ENCODE measurements at places on chromosomes 3 and 15.
A peak's percentile ranks its signal among the peaks of the same experiment; 100 is the strongest.

GRCh38 chr3:80445053-80445452, 677.3 kb upstream of the ROBO1 start:
- no peak for DNase-seq

GRCh38 chr3:188191460-188191859, 37.5 kb downstream of the LPP start:
- no peak for DNase-seq

- no peak for DNase-seq
These were observed 333.5 kb upstream of the AZI2 start for GRCh38 chr3:28682121-28682520.

- DNase-seq = no peak
These were observed 26.9 kb downstream of the BFSP2 start for GRCh38 chr3:133426721-133427120.

DNA sequence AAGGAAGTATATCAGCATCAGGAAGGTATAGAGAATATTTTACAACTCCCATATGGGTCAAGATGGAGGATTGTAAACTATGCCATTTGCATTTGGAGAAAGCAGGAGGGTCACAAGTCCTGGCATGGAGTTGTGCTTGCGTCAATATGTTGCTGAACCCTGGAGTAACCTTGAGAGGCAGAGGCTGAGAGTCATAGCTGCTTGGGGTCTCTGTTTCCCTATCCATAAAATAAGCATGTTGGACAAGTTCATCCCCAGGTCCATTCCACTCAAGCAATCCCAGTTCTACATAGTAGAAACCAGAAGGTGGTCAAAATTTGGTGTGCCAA, 273.6 kb downstream of the MECOM start:
- no peak for DNase-seq

GRCh38 chr3:42535981-42536784, 33.7 kb downstream of the VIPR1 start:
- DNase-seq = peak; percentile 40

- DNase-seq = no peak
These were observed 144.0 kb upstream of the TLE3 start for GRCh38 chr15:70241561-70242320.

DNA sequence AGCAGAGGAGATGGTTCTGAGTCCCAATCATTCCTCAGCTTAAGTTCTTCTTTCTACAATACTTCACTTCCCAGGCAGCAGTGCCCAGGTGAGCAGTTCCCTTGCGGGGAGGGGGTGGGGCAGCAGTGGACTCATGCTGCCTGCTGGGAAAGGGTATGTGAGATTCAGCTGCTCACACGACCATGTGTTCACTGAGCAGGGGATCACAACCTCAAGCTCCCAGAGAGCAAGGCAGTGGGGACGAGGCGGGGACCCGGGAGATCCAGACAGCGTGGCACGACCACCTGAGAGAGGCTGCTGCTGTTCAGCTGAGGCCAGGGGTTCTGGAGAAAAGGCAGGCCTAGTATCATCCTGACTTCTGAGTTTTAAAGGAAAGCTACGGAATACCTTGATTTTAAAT, 166.6 kb downstream of the XXYLT1 start:
- DNase-seq = no peak

GRCh38 chr3:57755368-57755675, 787 bp upstream of the SLMAP start:
- DNase-seq = no peak

DNA sequence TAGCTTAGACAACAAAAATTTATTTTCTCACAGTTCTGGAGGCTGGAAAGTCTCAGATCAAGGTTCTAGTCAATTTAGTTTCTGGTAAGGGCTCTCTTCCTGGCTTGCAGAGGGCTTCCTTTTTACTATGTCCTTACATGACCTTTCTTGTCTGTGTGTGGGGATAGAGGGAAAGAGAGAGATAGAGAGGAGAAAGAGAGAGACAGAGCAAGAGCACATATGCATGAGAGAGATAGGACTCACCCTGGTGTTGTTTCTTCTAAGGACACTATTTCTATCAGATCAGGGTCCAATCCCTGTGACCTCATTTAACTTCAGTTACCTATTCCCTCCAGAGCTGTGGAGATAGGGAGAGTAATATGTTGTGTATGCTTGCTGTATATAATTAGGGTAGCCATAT, 44.9 kb upstream of the TEX9 start:
- DNase-seq = no peak

DNA sequence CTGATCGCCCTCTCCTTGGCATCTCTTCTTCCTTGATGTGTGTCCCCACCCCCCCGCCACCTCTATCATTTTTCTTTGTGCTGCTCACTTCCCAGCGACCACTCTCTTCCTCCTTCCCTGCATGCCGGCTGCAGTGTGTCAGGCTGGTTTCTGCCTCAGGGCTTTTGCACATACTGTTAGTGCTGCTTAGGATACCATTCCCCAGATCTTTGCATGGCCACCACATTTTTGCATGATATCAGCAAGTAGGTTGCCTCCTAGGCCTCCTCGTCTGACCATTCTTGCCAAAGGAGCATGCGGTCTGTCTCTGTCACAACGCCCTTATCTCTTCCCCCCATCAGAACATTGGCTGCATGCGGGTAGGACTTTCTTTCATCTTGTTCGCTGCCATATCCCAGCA, 12.5 kb downstream of the FBLN2 start:
- no peak for DNase-seq

GRCh38 chr15:64246364-64247189, 83.8 kb upstream of the PPIB start:
- peak; percentile 64 for DNase-seq

GRCh38 chr15:39517122-39517855, 63.6 kb upstream of the THBS1 start:
- DNase-seq = no peak

GRCh38 chr15:44788748-44789147, 52.4 kb downstream of the TRIM69 start:
- DNase-seq = peak; percentile 60

- no peak for DNase-seq
These were observed 29.1 kb downstream of the IRAK2 start for GRCh38 chr3:10193692-10194327.

GRCh38 chr3:14516738-14517345, 23.3 kb downstream of the GRIP2 start:
- DNase-seq = no peak

DNA sequence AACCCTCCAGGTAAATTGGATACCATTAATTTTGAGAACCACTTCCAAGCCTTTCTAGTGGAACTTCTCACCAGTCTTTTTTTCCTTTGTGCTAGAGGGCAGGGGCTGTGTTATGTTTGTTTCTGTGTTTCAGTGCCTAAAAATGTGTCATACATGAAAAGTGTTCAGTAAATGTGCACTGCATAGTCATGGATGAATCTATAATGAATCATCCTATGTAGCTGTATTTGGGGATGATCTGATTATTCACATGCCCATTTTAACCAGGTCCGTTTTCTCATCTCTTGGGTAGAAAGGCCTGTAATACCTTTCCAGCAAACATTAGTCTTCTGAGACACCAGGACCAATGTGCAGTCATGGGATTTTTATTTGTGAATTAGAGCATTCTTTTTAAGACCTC, 583.0 kb upstream of the GOLIM4 start:
- no peak for DNase-seq

DNA sequence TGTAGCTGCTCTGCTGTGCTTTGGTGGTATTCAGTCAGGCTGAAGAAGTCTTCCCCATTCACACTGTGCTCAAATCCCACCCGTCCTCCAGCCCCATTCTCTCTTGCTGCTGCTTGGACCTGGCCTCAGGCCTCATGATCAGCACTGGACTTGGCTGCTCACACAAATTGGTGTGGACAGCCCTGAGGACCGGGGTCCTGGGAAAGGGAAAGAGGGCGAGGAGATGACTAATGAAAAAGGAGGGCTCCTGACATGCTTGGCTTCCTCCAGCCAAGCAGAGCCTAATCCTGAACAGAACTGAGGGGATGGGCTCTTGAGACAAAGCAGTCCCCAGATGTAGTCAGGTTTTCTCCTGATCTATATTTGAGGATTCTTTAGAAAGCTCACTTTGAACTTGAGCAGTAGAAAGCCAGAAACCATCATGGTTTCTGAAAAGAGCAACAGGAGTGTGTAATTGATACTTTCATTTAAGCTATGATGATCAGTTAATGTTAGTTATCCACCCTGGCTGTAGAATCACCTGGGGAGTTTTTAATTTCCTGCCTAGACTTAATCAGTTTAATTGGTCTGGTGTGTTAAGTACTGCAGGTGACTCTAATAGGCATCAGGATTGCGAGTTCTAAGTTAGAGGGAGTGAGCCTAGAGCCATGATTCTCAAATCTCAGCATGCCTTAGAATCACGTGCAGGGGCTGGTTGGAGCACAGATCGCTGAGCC, 79.4 kb upstream of the THBS1 start:
- DNase-seq = no peak

GRCh38 chr3:32406486-32407408, 15.1 kb downstream of the CMTM7 start:
- DNase-seq = no peak

DNA sequence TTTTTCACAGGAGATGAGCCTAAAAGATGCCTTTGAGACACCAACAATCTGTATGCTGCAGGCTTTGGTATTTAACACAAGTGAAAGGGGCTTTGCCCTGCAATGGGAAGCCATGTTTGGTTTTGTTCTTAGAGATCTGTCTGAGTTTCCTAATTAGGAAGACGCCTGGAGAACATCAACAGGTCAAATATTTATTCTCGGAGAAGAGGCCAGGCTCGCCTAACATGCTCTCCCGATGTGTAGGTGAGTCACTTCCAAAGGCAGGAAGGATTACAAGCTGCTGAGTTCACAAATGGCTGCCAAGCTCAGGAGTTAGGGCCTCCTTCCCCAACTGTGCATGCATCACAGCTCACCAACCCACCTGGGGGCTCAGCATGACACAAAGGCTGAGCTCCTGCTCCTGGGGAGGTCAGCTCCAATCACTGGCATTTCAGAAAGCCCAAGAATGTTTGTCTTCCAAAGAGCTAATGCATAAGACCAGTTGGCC, 119.5 kb upstream of the PRICKLE2 start:
- DNase-seq = no peak

DNA sequence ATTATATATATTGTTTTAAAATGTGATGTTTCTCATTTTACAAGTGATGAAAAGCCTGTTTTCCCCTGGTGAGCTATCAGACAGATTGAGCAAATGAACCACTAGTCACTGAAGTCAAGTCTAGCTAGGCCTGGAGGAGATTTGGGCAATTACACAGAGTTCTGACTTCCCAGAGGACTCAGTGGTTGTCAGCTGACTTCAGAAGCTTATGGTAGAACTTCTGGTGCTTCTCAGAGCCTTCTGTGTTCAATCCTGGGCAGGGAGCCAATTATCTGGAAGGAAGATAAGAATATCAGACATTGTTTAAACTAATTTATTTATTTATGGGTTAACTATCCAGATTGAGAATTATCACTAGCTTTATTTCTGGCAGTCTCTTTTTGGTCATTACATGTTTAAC, 37.7 kb upstream of the NAALADL2 start:
- DNase-seq = no peak

DNA sequence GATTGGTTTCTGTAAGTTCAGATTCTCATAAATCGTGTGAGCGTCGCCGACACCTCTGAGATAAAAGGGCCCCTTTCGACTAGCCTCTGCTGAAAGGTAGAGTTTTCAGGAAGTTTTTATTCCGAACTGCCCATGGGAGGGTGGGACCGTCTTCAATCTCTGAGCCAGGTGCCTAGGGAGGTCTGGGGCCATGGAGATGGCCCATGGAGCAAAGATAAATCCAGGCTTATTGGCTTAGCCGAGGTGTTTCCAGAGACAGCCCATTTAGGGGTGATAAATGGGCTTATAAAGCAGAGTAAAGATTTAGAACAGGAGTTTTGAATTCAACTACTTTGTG, 442 bp downstream of the QTRT2 start:
- DNase-seq = no peak

DNA sequence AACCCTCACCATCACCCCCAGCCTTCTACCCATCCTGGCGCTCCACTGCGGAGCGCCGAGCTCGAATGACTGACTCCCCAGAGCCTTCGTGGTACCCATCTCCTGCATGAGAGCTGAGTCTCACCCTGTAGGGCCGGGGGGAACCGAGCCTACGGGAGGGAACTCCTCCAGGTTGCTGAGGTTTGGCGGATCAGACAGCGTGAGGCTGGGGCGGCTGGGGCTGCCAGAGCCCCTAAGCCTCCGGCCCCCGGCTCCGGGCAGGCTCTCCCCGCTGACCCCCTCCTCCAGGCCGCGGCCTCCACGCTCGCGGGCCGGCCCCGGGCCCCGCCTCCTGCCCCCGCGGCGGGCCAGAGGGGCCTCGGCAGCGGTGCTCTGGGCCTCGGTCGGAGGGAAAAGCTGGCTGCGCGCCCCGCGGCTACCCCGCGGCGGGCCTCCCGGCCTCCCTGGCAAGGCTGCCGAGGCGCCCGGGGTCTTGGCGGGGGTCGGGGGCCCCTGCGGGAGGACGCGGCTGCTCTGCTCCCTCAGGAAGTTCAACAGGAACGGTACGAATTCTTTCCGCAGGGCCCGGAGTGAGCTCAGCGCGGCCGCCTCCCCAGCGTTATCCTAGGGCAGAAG, 643 bp downstream of the CDAN1 start:
- peak; percentile 14 for DNase-seq

- no peak for DNase-seq
These were observed 498.6 kb downstream of the NAALADL2 start for GRCh38 chr3:175357758-175358157.

DNA sequence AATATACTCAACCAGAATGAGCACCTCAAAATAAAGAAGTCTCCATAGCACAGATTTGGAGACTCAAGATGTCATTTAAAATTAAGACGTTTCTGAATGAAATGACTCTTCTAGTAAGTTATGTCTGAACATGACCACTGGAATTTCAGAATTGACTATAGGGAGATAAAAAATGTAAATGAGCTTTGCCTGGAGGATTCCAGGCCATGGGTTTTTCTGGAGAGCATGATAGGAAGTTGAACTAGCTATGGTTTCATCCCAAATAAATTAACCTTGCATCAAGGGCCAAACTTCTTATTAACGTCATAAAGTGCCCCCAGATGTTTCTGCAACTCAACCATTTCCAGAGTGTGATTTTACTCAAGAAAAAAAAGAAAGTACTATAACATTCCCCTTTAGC, 222.6 kb upstream of the NR2F2 start:
- DNase-seq = no peak

DNA sequence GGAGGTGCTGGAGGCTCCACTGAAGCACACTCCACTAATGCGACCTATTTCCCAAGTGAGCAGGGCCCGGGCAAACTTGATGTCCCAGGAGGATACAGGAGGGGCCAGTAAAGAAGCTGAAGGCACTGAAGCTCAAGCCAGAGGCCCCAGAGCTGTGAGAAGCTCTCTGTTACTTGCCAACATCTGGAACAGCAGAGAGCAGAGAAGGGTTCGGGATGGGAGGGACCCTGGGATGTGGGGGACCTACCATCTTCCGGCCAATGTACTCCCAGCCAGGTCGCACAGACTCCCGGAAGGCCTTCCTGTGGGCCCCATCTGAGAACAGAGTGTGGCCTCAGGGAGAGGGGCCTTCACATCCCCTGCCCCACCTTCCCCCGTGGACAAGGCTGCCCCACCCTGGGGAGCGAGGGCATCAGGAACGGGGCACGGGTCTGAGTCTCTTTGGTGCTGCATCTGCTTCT, 3.1 kb downstream of the HHATL start:
- DNase-seq = no peak

DNA sequence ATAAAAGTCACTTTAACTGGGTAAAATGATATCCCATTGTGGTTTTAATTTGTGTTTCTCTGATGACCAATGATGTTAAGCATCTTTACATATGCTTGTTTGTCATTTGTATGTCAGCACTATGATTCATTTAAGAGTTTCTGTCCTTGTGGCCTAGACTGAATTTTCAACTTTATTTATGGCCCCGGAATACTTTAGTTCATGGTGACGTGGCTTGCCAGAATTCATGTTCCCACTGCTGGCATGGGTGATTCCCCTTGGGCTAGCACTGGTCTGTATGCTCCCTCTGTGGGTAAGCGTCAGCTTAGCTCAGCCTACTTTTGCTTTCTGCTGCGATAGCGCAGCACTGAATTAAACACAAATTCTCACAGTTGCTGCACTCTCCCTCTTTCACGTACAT, 436.3 kb upstream of the SGO1 start:
- DNase-seq = no peak
